ENCODE measurements at places on chromosomes 13 and 19.

- no peak for DNase-seq
These were observed 139.1 kb upstream of the TRPC4 start for GRCh38 chr13:38008636-38009035.

DNA sequence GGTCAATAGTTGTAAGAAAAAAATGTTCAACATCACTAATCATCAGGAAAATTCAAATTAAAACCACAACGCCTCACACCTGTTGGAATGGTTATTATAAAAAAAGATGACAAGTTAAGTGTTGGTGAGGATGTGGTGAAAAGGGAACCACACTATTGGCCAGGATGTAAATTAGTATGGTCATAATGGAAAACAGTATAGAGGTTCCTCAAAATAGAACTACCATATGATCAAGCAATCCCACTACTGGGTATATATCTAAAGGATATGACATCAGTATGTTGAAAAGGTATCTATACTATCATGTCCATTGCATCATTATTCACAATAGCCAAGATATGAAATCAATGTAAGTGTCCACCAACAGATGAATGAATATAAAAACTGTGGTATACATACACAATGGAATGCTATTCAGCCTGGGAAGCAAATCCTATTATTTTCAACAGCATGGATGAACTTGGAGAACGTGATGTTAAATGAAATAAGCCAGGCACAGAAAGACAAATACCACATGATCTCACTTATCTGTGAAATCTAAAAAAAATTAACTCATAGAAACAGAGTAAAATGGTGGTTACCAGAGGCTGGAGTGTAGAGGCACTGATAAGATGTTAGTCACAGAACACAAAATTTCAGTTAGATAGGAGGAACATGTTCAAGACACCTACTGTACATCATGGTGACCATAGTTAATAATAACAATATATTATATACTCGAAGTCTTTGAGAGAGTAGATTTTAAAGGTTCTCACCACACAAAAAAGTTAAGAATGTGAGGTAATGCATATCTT, 56.6 kb downstream of the TBC1D4 start:
- DNase-seq = no peak

DNA sequence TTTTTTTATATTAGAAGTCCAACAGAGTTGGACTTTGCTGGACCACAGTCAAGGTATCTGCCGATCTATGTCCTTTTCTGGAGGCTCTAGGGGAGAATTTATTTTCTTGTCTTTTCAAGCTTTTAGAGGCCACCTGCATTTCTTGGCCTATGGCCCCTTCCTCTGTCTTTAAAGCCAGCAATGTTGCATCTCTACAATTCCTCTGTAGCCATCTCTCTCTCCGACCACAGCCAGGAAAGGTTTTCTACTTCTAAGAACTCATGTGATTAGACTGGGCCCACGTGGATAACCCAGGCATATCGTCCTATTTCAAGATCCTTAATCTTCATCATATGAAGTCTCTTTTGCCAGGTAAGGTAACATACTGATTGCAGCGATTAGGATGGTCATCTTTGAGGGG, 43.5 kb upstream of the RGCC start:
- DNase-seq = no peak

DNA sequence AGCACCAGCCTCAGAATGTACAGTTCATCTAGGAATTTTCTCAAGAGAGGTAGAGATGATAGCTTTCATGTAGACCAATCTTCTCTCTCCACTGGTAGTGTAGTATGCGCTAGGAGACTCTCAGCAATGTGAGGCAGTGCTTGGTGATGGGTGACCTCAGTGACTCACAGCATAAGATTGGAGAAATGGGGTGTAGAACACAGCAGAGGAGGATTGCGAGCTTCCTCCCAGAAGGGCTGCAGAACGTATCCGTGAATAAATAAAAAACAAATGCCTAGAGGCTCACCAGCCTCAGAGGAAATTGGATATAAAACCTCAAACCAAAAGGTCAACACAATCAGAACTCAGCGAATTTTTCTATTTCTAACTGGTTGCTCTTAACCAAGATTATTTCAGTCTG, 182.9 kb upstream of the RXFP2 start:
- DNase-seq = no peak

- no peak for DNase-seq
These were observed 1.1 kb upstream of the ATP11A start for GRCh38 chr13:112688560-112689302.

DNA sequence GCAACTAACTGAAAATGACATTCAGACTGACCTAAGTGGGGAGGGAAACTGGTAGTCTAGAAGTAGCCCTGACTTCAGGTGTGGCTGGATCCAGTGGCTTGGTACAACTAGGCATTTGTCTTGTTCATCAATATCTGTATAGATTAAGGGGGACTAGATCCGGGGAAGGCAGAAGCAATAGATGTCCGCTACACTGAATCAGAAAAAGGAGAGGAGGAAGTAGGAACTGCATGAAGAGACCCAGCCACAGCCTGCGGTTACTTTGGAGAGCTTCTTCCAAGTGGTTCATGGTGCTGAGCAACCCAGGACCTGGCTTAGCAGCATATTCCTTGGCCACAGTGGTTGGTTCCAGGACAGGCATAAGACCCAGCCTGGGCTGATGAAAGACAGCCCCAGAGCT, 9.9 kb upstream of the PRODH2 start:
- DNase-seq = no peak

GRCh38 chr13:46580362-46580839, 27.4 kb downstream of the LRCH1 start:
- no peak for DNase-seq

- DNase-seq = no peak
These were observed 10.8 kb downstream of the UBXN6 start for GRCh38 chr19:4446704-4447200.

DNA sequence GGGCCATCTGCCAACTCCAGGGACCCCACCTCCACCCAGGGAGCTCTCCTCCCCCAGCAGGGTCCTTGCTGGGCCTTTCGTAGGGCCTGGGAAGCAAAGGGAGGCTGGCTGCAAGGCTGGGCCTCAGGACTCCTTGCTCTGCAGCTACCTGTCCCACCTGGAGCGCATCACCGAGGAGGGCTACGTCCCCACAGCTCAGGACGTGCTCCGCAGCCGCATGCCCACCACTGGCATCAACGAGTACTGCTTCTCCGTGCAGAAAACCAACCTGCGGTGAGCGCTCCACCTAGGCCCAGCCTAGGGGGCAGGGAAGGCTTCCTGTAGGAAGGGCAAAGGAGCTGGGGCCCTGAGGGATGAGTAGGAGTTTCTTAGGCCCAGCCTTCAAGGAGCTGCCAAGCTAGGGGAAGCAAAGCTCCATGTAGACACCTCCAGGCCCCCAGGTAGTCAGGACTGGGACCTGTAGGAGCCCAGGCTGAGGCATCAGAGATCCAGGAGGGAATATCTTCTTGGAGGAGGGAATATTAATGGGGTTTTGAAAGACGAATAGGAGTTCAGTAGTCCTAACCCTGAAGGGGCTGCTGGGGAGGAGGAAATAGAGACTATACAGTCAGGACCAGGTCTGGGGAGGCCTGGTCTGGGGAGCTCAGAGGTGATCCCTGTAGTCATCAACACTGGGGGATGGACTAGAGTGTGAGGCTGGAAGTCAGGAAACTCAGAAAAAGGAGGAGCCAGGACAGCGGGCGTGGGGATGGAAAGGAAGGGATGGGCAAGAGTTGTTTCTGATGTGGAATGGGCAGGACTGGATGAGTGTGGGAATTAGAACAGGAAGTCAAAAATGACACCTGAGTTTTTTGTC, 16.0 kb downstream of the GNA15 start:
- DNase-seq = no peak

GRCh38 chr13:49219647-49220035, 497 bp upstream of the MLNR start:
- DNase-seq = no peak

GRCh38 chr19:29690842-29691241, 24.2 kb downstream of the C19orf12 start:
- DNase-seq = peak; percentile 29

DNA sequence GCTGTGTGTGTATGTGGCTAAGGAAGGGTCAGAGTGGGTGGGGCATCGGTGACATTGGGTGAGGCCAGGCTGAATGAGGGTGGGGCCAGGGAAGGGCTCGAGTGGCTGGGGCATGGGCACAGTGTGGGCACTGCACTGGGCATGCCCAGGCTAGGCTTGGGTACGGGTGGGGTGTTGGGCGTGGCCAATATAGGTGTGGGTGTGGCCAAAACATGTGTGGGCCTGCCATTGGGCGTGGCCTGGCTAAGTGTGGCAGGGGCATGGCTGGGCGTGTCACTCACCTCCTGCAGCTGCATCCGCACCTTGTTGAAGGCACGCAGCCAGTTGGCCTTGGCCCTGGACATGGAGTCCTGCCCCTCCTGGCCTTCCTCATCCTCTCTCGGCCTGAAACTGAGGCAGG, 33.2 kb downstream of the UNC13A start:
- peak; percentile 23 for DNase-seq

DNA sequence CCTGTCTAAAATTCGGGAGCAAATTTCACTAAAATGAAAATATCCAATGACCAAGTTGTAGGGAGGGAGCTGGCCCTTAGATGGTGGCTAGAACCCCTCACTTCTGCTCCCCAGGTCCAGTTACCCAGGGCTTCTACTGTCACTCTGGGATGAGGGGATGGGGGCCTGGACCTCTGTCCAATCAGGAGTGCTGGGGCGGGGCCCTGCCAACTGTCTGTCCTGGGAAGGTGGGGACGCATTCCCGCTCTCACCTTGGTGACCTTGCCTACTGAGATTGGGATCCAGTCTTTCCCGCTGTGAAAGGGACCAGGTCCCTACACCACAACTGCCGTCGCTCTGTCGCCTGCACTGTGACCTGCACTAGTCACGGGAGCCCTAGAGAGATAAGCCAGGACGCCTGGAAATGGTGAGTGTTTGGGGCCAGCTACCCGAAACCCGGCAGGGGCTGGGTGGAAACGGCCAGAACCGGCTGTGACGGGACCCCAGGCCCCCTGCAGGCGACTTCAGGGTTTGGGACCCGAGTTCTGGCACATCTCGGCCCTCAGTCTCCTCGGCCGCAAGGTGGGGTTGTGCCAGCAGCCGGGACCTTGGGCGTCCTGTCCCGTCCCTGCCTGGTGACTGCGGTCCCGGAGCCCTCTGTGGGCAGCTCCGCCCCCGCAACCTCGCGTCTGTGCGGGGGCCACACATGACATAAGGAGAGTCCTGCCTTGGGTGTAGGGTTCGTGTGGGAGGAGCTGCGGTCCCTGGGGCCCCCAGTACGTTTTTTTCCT, 22.8 kb downstream of the ZNF20 start:
- DNase-seq = no peak

DNA sequence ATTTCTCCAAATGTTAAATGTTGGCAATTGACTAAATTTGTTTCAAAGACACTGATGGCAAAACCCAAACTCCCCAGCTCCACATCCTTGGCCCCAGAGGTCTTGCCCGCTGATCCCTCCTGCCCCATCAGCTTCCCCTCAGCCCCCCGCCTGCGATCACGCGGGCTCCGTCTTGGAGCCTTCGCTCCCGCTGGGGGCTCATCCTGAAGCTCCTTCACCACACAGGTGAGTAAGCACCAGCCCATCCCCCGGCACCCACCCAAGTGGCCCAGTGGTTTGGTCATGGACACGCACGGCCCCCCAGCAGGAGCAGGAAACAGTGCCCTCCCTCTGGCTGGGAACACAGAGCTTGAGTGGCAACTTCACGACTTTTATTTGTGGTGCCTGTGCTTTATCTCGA, 14.9 kb downstream of the EPS8L1 start:
- DNase-seq = no peak

DNA sequence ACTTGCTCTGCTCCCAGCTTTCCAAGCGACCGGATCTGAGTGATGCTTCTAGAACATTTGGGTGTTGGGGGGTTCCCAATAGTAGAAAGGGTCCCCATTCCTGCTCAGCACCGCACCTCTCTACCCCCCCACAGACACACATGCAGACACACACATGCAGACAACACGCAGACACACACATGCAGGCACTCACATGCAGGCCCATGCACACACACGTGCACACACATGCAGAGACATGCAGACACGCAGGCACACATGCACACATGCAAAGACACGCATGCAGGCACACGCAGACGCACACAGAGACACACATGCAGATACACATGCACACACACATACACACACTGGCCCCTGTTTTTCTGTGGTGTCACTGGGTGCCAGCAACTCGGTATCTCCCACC, 23.8 kb downstream of the ONECUT3 start:
- no peak for DNase-seq

- no peak for DNase-seq
These were observed 5.2 kb upstream of the MLNR start for GRCh38 chr13:49214917-49215376.

- no peak for DNase-seq
These were observed 60.5 kb downstream of the ATP7B start for GRCh38 chr13:51950722-51951121.

- DNase-seq = peak; percentile 28
These were observed 12.1 kb downstream of the PIN1 start for GRCh38 chr19:9847087-9847671.

GRCh38 chr19:6233827-6234511, 45.8 kb downstream of the MLLT1 start:
- DNase-seq = no peak

DNA sequence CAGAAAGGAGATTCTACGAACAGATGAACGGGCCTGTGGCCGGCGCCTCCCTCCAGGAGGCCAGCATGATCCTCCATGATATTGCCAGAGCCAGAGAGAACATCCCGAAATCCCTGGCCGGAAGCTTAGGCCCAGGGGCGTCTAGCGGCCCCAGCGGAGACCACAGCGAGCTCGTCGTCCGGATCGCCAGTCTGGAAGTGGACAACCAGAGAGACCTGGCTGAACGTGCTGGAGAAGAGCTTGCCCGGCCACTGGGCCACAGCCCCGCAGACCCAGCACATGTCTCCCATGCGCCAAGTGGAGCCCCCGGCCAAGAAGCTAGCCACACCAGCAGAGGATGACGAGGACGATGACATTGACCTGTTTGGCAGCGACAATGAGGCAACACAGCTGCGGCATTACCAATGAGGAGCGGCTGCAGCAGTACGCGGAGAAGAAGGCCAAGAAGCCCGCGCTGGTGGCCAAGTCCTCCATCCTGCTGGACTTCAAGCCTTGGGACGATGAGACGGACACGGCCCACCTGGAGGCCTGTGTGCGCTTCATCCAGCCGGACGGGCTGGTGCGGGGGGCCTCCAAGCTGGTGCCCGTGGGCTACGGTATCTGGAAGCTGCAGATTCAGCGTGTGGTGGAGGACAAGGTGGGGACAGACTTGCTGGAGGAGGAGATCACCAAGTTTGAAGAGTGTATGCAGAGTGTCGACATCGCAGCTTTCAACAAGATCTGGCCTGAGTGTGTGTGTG, 78.8 kb upstream of the FRY start:
- no peak for DNase-seq

GRCh38 chr19:10193790-10194499, 808 bp downstream of the DNMT1 start:
- DNase-seq = peak; percentile 5

DNA sequence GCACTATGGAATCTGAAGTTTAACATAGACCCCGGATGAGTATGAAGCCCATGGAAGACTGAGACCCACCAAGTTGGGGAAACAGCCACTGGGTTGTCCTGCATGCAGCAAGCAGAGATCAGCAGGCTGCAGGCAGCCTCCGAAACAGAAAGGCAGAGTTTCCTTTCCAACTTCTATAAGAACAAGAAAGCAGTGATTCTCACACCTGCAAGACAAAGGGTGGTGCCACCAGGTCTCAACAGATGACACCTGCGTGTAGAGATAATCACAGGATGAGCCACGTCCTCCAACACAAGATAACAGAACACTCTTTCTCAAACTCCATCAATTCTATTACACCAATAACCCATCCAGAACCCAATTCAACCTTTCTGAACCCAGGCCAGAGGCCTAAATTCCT, 457.9 kb downstream of the FOXO1 start:
- DNase-seq = no peak

GRCh38 chr13:73832128-73832588, 302.0 kb downstream of the KLF12 start:
- DNase-seq = no peak

- no peak for DNase-seq
These were observed 11.5 kb upstream of the CCDC97 start for GRCh38 chr19:41298348-41298964.

All from hematopoietic multipotent progenitor cell treated with erythropoietin and hydrocortisone succinate and interleukin-3 and kit ligand, for 15 days (in vitro differentiated cells).